ENCODE measurements at places on chromosomes 2 and 18. TPM values are rescaled to one million over a fixed set of nuclear protein-coding genes. Genes with fewer than 3 reads are reported as not detected.

GRCh38 chr2:45328264-45328870, 282.7 kb downstream of the SRBD1 start:
- H3K4me3 ChIP-seq, result no peak overlapping the region
- no peak overlapping the region for H3K27ac ChIP-seq
- H3K4me1 ChIP-seq, result no peaks in the 10 kb centered on the region
- H3K36me3 ChIP-seq, result no peaks in the 10 kb centered on the region

DNA sequence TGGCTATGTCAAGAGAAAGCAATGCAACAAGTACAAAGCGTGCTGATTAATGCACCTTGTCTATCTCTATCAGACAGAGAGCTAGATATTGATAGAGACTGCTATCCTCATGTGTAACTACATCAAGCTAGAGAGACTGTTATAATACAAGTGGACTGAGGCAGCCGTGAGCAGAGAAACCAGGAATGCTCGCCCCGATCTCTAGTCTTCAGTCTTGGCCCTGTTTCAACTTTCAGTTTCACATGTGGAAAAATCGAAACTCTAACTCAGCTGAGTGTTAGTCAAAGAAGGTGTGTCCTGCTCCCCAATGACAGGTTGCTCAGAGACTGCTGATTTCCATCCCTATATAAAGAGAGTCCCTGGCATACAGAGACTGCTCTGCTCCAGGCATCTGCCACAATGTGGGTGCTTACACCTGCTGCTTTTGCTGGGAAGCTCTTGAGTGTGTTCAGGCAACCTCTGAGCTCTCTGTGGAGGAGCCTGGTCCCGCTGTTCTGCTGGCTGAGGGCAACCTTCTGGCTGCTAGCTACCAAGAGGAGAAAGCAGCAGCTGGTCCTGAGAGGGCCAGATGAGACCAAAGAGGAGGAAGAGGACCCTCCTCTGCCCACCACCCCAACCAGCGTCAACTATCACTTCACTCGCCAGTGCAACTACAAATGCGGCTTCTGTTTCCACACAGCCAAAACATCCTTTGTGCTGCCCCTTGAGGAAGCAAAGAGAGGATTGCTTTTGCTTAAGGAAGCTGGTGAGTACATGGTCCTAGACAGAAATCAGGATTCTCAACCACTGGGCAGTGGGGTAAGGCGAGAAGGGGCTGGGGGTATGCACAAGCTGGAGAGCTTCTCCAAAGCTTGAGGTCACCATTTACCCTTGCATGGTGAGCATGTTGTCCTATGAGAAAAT, at the start of gene RSAD2:
Gene RSAD2 (plus strand): TSS at position 376 of the 903 bp plus-strand sequence. CDS start 24 bp downstream, at position 400.
- H3K36me3 ChIP-seq, result no peaks in the 10 kb centered on the region
- no peak for DNase-seq
- no peaks in the 10 kb centered on the region for H3K27me3 ChIP-seq
- H3K4me3 ChIP-seq, result peak within 1 kb of the TSS; percentile 61
- peak within 1 kb of the TSS; percentile 67 for H3K27ac ChIP-seq

GRCh38 chr2:186307871-186308270, 178.2 kb upstream of the ZC3H15 start:
- no peak overlapping the region for H3K4me3 ChIP-seq
- H3K36me3 ChIP-seq, result no peaks in the 10 kb centered on the region
- H3K4me1 ChIP-seq, result no peaks in the 10 kb centered on the region
- H3K27ac ChIP-seq, result no peak overlapping the region
- no peaks in the 10 kb centered on the region for H3K27me3 ChIP-seq

DNA sequence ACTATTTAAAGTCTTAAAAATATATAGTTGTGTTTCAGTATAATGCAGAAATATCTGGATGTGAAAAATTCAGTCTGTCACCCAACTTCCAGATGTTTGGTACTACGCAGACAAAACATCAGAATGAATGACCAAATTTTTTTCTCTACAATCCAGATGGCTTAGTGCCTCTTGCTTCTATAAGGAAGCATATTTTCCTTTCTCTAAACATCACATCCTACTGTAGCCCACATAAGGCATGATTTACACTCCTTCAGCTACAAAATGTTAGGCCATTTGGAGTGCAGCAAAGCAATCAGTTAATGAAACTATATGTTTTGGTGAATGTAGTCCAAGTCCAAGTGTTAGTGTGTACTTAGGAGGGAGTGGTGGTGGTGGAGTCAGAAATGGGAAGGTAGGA, 162.9 kb upstream of the SIX2 start:
- H3K27ac ChIP-seq, result no peak overlapping the region
- H3K27me3 ChIP-seq, result peaks cover 49% of the 10 kb centered on the region
- DNase-seq, result no peak
- peaks cover 19% of the 10 kb centered on the region for H3K4me1 ChIP-seq

DNA sequence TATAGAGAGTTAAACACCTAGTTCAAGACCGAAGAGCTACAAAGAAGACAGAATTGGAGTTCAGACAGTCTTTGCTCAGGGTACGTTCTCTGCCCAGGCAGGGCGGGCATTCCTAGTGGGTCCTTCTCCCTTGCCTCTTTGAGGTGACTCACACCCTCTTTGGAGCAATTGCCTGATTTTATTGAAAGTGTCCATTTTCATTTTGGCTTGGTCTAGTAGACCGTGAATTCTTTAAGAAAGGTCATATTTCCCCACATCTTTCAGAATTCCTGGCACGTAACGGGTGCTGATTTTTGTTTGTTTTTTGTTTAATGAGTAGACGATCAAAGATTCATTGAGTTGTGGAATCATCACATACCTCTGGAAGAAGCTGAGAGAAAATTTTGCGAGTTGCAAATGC, 871.5 kb downstream of the RNF144A start:
- peaks cover 12% of the 10 kb centered on the region for H3K4me1 ChIP-seq
- no peak overlapping the region for H3K4me3 ChIP-seq
- H3K36me3 ChIP-seq, result no peaks in the 10 kb centered on the region
- H3K27me3 ChIP-seq, result no peaks in the 10 kb centered on the region
- H3K27ac ChIP-seq, result no peak overlapping the region

GRCh38 chr2:200693836-200694470, 108.1 kb downstream of the AOX1 start:
- H3K27me3 ChIP-seq, result no peaks in the 10 kb centered on the region
- no peaks in the 10 kb centered on the region for H3K4me1 ChIP-seq
- H3K27ac ChIP-seq, result no peak overlapping the region
- no peaks in the 10 kb centered on the region for H3K36me3 ChIP-seq
- no peak for DNase-seq
- H3K4me3 ChIP-seq, result no peak overlapping the region

- H3K4me3 ChIP-seq, result no peak overlapping the region
- H3K4me1 ChIP-seq, result no peaks in the 10 kb centered on the region
- H3K27ac ChIP-seq, result no peak overlapping the region
- no peaks in the 10 kb centered on the region for H3K27me3 ChIP-seq
Measured at GRCh38 chr18:40875101-40875615, 1079.9 kb upstream of the PIK3C3 start.

- H3K27ac ChIP-seq, result peak overlapping the region; percentile 94
- H3K4me3 ChIP-seq, result no peak overlapping the region
- H3K36me3 ChIP-seq, result peaks cover 7% of the 10 kb centered on the region
- H3K27me3 ChIP-seq, result no peaks in the 10 kb centered on the region
- DNase-seq, result no peak
- peaks cover 57% of the 10 kb centered on the region for H3K4me1 ChIP-seq
Measured at GRCh38 chr2:29117636-29118303, 2.6 kb downstream of the CLIP4 start.

GRCh38 chr2:85018049-85018447, 47.1 kb downstream of the KCMF1 start:
- H3K36me3 ChIP-seq, result no peaks in the 10 kb centered on the region
- no peak for DNase-seq
- H3K27ac ChIP-seq, result no peak overlapping the region
- H3K27me3 ChIP-seq, result no peaks in the 10 kb centered on the region
- no peak overlapping the region for H3K4me3 ChIP-seq

Gene SP9
- not detected for total RNA-seq

Gene EMILIN2
- 10.8 TPM for total RNA-seq

Gene CASP10
- total RNA-seq, result 2.2 TPM

Gene GPAT2
- total RNA-seq, result 8.4 TPM
